ACHN (cell line): ENCODE measurements at places on chromosomes 2 and 18.

- DNase-seq: no peak
Measured at GRCh38 chr18:53937037-53937436, 287.4 kb downstream of the MBD2 start.

DNA sequence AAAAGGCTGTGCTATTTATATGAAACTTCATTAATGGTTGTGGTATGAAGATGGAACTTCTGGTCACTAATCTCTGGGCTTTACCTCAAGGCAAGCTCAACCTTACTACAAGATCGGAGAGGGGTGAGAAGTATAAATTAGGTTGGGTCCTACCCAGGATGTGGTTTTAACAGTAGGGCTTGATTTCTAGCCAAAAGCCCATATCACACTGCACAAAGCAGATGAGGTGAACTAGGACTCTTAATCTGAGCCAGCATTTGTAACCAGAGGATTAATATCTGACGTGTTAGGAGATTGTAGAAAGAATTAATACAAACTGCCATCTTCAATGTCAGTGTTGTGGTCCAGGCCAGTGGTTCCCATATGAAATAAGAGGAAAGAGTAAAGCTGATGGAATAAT lies 86.4 kb upstream of the RGPD4 start:
- no peak for DNase-seq

GRCh38 chr2:119066272-119066804 lies 92.2 kb downstream of the C1QL2 start:
- DNase-seq: no peak

DNA sequence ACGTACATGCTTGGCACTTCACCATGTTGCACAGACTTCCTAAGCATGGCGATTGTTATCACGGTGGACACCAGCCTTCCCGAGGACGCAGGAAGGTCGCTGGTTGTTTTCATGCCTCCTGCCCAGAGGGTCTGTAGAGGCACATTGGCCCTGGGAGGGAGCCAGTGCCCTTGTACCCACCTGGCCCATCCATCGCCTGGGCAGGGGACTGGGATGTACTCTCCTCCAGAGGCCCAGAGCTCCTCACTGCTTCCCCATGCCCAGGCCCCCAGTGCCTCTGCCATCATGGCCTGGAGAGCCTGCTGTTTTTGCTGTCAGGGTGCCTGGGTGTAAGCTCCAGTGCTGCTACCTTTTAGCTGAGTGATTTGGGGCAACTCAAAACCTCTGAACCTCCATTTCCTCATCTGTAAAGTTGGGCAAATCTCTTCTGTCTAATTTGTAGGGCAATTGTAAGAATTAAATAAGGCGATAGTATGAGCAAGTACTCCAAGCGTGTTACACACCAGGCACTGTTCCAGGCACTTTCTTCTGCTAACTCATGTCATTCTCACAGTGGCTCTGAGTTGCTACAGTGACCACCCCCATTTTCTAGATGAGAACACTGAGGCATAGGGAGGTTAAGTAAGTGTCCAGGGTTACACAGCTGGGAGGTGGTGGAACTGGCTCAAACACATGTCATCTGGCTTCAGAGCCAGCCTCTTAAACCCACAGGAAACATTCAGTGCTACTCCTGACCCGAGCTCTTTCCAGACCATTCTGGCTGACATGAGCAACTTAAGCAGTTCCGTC lies 45.3 kb downstream of the GREB1 start:
- DNase-seq: no peak

- no peak for DNase-seq
Measured at GRCh38 chr2:192059266-192059665, 135.5 kb downstream of the TMEFF2 start.

DNA sequence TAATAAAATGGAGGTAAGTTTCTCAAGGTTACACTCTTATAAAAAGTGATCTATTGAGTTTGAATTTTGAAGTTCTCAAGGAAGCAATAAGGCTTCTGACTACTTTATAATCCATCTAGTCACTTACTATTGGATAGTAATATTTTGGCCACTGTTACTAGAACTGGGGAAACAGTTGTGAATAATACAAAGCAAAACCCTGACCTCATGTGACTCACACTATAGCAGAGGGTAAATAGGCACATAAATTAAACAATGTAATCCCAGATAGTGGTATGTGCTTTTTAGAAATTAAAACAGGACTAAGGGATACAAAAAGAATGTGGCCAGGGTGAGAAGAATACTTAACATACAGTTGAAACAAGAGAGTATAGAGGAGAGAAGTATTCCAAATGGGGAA lies 78.6 kb downstream of the CALCRL start:
- no peak for DNase-seq

GRCh38 chr2:40403233-40403836 lies 48.6 kb downstream of the SLC8A1 start:
- no peak for DNase-seq

DNA sequence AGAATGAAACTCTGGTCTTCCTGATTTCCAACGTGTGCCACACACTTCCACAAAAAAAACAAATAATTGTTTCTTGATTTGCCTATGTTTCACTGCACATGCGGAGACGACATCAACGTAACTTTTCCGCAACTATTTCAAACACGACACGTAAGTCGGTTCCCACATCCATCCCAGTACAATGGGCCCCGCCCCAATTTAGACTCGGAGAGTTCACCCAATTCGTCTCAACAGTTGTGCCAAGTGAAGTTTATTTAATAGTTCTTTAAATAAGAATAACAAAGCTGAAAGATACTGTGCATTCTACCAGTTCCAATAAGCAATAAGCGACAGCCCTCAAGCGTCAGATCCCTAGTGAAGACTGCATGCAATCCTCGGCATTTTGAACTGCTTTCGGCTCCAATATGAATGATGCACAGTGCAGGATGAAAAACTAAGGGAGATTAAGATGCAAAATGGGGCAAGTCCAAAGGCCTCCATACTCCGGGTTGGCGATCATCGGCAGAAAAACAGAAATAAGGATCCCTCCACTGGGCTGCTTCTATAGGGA lies 664 bp downstream of the CCT4 start:
- peak; percentile 49 for DNase-seq

- no peak for DNase-seq
Measured at GRCh38 chr2:208148803-208149202, 2.8 kb upstream of the CRYGB start.

- no peak for DNase-seq
Measured at GRCh38 chr18:43022874-43023273, 92.6 kb downstream of the RIT2 start.

- no peak for DNase-seq
Measured at GRCh38 chr2:188610827-188611226, 319.2 kb downstream of the GULP1 start.

DNA sequence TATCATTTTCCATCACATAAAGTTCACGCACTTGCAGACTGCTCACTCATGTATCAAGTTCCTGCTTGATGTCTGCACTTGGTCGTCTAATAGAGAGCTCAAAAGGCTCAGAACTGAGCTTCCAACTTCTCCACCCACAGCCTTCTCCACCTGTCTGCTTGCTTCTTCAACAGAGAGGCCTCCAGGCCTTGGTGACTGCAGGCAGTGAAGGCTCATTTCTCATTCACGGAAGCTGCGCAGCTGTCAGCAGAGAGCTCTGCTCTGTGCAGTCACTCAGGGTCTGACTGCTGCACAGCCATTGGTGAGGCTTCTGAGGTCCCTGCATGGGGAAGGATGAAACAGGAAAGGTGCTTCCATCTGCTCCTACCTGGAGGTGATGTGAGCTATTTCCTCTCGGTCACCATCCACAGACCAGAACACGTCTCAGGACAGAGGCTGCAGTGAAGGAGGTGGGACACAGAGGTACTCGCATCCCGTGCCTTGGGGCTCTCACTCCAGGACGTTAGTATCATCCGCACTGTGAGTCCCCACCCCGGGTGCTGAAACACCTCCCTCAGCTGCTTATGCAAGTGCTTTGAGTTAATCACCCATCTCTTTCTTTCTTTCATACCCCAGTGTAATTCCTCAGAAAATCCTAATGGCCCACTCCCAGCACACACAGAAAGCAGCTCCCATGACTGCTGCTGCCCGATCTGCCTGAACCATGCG lies 126.2 kb downstream of the TMEM18 start:
- DNase-seq: no peak

DNA sequence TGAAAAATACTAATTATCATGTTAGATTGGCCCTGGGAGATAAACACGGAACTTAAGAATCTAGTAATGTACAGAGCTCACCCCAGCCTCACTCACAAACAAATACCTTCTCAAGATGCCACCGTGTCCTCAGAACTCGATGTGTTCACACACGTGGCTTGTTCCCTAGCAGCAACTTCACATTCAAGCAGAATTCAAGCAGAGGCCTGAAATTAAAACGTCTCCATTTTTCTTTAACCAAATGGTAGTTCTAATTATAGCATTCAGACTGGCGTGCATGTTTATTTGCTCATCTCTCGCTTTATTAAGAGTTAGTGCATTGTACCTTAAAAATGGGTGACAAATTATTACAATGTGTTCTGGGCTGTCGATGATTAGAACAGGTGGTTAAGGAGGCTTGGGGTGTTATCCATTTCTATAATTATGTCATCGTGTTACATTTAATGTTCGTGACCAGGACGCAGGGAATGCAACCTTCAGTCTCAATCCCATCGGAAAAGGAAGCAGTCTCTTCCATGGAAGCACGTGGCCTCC lies 57.3 kb upstream of the SLC66A3 start:
- no peak for DNase-seq

DNA sequence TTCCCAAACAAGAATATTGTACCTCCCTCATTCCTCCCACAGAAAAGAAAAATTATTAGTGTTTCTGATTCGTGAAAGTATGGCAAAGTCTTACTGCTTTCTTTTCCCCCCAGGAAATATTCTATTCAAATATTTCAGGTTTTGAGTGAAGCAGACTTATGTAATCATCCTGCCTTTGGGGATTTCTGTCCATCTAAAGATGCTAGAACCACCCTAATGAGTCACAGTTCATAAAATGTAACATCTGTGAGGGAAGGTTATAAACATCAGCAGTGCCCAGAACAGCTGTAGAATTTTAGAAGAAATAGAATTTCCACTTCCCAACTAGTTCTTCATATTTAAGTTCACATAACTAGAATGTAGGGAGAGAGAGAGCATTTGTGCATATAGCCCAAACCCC lies 39.0 kb downstream of the EEF1B2 start:
- DNase-seq: no peak

- no peak for DNase-seq
Measured at GRCh38 chr2:199979398-199979797, 24.0 kb downstream of the MAIP1 start.
